AG04450 (cell line): ENCODE measurements at places on chromosomes 1 and 21.

GRCh38 chr1:27348861-27349783, 7.3 kb downstream of the SYTL1 start:
- no peak for DNase-seq

DNA sequence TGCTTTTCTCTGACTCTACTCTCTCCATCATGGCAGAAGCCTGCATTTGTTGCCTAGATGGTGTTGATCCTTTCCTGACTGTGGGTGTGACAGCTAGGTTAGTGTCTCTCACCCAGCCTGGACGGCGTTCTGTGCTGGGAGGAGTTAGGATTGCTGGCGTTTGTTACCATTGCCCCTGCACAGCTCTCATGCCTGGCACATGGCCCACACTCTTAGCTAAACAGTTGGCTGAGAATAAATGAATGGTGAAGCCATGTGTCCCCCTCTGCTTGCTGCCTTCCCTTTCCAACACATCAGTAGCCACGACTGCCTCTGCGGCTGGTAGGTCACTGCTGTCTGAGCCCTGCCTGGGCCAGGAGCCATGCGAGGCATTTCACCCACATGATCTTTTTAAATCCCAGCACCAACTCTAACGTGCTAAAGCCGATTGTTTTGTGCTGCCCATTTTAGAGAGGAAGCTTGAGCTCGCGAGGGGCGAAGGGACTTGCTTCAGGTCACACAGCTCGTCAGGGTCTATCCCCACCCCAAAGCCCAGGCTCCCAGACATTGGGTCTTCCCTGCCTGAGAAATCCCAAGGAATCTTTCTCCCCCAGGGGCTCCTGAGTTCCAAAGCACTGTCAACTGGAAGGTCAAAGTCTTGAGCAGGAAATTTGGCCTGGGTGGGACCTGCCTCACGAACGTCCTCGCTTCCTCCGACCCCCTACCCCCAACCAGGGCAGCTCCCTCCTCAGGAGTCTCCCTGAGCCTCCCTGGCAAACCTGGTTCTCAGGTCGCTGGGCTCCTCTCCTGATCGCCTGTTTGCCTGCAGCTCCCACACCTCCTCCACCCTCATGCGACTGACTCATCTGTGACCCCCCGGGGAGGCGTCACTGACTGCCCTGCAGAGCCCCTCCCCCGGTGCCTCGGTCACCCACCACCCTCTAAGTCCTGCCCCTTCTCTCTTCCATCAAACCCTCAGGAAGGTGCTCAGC, 271.7 kb upstream of the C1orf174 start:
- no peak for DNase-seq

- DNase-seq, result no peak
Observed at GRCh38 chr1:84689514-84690396, 506 bp downstream of the SSX2IP start.

- no peak for DNase-seq
Observed at GRCh38 chr1:67190942-67191341, 24.7 kb downstream of the IL23R start.

DNA sequence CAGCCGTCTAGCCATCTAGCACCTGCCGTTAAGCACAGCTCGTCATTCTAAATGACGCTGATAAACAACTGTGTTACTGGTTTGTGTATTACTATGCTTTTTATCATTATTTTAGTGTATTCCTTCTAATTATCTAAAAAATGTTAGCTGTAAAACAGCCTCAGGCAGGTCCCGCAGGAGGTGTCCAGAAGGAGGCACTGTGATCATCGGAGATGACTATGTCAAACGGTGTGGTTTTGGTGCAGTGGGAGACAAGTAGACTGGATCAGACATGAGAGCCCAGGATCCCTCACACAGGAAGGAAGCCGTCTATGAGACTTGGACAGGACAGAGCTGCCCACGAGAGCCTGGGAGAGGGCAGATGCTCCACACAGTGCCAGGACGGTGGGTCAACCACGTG, 55.3 kb upstream of the COL6A1 start:
- DNase-seq, result no peak

DNA sequence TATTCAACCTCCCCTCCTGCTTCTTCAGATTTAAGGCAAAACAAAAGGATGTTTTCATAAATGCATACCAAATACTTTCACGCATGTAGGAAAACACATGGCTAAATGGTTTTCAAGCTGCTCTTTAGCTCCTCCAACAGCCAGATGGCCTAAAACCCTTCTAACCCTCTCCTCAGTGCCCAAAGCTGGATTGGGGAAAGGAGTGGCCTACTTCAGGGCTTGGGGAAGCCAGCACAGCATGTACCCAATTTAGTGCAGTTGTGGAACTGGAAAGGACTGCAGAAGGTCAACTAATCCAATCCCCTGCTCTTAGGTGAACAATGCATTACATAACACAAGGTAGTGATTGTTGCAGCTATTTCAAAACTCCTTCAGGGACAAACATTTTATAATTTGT, 9.3 kb downstream of the F5 start:
- DNase-seq, result no peak

GRCh38 chr1:71167505-71167904, 86.7 kb upstream of the ZRANB2 start:
- DNase-seq, result no peak

DNA sequence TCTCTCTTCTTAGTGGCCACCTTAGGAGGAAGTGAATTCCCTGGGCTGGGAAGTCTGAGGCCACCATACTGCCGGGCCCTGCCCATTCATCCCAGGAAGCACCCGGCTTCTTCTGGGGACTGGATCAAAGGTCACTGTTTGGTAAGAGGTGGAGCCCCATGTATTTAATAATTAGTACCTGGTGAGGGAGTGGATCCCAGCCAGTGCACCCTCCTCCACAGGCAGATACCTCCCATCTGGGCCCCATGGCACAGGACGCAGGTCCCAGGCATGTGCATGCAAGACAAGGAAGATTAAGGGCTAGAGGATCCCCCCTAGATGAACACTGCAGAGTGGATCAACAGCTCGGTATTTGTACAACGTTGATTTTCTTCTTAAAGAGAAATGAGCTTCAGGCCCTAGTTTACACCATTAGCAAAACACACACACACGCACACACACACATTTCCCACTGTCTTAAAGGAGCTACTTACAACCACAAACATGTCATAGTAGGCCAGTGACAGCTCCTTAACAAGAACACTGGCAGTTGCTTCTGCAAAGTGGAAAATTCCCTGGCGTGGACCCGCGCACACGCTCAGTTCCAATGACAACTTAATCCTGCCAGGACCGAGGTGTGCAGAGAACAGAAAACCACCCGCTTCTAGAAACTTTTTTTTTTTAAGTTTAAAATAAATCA, 90.7 kb downstream of the MRPL37 start:
- DNase-seq, result no peak

DNA sequence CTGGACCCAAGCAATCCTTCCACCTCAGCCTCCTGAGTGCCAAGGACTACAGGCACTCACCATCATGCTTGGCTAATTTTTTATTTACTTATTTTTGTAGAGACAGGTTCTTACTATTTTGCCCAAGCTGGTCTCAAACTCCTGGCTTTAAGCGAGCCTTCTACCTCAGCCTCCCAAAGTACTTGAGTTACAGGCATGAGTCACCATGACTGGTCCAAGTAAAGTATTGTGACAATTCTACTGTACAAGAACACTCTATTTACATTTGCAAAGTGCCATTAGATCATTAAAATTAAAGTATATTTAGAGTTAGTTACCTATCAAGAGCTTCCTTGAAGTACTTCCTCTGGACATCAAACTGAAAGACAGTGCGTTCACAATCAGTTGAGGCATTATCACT, 44.8 kb downstream of the NRDC start:
- DNase-seq, result no peak

GRCh38 chr21:34679051-34679450, 10.3 kb downstream of the CLIC6 start:
- no peak for DNase-seq

GRCh38 chr1:244854865-244855578, 9.3 kb downstream of the HNRNPU start:
- no peak for DNase-seq

GRCh38 chr1:116429821-116430374, 56.9 kb downstream of the ATP1A1 start:
- DNase-seq, result no peak

- DNase-seq, result no peak
Observed at GRCh38 chr1:92447976-92448375, 38.7 kb downstream of the GFI1 start.
